HT-29 (cell line): ENCODE measurements at places on chromosomes 6 and 20. TPM values are rescaled to one million over a fixed set of nuclear protein-coding genes. Genes with fewer than 3 reads are reported as not detected.

Gene FHL5
- total RNA-seq: not detected in 2 replicates

Gene ATP6V1G2
- not detected in 2 replicates for total RNA-seq

Gene RHAG
- total RNA-seq: not detected in 2 replicates

Gene CNBD2
- 13.7 and 14.5 TPM in 2 replicates for total RNA-seq

Gene MYCT1
- not detected in 2 replicates for total RNA-seq

Gene DZANK1
- total RNA-seq: 0.83 and 1.5 TPM in 2 replicates

Gene ATRN
- 3.3 and 5.9 TPM in 2 replicates for total RNA-seq

Gene PRR18
- 0.05 TPM in 1 of 2 replicates, not detected in the other for total RNA-seq
